ENCODE measurements at places on chromosomes 13 and 19. TPM values are rescaled to one million over a fixed set of nuclear protein-coding genes. Genes with fewer than 3 reads are reported as not detected.
A peak's percentile ranks its signal among the peaks of the same experiment; 100 is the strongest.

Gene C1QTNF9
- total RNA-seq: not detected

DNA sequence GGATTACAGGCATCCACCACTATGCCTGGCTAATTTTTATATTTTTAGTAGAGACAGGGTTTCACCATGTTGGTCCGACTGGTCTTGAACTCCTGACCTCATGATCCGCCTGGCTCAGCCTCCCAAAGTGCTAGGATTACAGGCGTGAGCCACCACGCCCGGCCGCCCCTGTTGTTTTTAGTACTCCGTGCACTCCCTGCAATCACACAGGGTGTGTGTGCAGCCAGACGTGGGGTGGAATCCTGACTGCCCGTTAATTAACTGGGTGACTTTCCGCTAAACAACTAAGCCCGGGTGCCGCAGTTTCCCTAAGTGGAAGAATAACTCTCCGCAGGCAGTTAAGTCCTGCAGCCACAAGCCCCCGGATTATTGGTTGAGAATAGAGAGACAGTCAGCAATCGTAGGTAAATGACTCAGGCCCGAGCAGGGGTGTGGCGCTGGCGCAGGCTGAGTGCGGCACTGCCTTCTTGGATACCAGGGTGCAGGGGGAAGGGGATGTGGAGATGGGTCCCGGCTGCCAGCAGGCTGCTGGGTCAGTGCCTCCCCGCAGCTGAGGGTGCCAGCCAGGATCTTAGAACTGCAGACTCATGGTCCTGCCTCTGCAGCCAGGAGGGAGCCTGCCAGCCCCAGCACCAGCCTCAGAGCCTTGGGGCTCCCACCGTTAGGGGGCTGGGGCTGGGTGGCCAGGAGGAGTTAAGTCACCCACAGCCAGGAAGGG, 6.1 kb upstream of the FXYD3 start:
- no peak for DNase-seq

DNA sequence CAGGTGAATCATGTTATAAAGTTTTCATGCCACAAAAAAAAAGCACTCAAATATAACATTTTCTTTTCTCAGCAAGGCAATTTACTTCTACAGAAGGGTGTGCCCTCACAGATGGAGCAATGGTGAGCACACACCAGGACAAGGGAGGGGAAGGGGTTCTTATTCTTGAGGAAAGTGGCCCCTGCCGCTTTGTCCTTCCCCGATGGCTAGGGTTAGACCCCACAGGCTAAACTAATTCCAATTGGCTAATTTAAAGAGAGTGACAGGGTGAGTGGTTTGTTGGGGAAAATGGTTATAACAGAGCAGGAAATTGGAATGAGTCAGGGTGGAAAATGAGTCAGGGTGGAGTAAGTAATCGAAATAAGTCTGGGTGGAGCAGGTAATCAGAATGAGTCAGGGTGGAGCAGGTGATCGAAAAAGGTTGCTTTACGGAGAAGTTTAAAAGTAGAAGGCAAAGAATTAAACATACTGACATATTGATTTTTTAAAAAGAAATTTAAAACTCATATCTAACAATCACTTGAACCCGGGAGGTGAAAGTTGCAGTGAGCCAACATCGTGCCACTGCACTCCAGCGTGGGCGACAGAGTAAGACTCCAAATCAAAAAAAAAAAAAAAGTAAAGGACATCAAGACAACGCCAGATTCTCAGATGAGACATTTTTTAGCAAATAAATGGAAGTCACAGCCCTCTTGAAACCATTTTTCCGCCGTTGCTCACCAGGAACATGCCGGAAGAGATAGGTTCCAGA, 813 bp downstream of the ZNF562 start:
- DNase-seq: peak; percentile 22

GRCh38 chr19:34229721-34230120, 24.6 kb upstream of the GARRE1 start:
- no peak for DNase-seq

DNA sequence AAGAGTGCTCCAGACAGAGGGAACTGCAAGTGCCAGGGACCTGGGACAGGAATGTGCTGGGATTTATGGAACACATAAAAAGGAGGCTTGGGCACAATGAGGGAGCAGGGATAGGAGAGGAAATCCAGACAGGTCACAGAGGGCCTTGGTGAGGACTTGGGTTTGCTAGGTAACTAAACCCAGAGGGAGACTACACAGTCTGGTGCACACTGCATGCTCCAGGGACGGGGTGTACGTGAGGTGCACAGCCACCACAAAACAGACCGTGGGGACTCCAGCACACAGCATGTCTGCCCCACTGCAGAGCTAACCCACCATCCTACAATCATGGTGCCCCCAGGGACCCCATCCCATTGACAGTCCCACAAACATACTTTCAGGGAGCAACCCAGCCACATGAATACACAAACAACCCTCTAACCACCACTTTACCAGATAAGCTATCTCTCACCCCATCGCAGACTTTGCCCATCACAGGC, 5.5 kb upstream of the ZFP36 start:
- DNase-seq: no peak
